ENCODE measurements at places on chromosomes 3 and 15.

DNA sequence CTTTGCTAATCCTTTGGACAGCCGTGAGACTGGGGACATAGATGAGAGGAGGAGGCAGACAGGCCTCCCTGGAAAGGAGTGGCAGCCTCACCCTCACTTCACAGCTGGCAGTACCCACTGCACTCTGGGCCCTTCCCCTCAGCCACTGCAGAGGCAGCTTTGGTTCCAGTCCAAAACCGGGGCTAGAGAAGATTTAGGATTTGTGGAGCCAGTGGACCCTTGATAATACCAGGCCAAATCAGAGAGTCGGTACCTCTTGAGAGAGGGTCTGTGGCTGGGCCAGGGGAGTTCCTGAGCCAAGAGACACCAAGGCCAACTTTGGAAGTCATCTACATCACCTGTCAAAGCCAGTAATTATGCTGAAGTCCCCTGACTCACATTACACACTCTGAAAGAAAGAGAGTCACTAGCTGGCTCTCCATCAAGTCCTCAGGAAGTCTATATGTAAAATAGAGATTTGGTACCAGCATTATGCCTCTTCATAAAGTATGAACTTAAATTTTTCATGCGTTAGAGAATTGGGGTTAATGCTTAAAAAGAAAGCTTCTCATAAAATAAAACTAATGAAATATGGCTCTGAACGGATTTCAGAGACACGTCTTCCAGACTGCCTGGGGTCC, 244.1 kb upstream of the SEMA6D start:
- DNase-seq, result no peak

DNA sequence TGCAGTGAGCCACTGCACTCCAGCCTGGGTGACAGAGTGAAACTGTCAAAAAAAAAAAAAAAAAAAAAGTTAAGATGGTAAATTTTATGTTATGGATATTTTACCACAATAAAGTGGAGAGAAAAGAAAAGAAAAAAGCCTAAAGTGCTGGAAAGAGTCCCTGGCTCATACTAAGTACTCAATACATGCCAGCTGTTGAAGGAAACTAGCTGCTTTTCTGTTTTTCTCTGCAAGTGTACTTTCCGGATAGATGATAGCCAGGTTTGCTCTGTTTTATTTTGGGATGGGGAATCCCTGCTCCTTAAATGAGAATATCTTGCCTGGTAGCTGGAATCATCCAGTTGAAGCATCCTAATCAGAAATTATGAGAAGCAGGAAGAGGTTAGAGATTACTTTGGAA, 10.9 kb downstream of the EID1 start:
- no peak for DNase-seq

- DNase-seq, result no peak
These were observed 121.7 kb upstream of the TLE3 start for GRCh38 chr15:70219256-70219895.

- no peak for DNase-seq
These were observed 1.9 kb downstream of the CHST2 start for GRCh38 chr3:143121241-143122088.

- no peak for DNase-seq
These were observed 21.7 kb downstream of the TMEM43 start for GRCh38 chr3:14146381-14147065.

GRCh38 chr15:69156736-69157381, 3.6 kb upstream of the GLCE start:
- DNase-seq, result no peak

All from HFF-Myc (cell line).